ENCODE measurements at places on chromosomes 5 and 9.

- DNase-seq: no peak
Measured at GRCh38 chr5:133150909-133151544, 99.2 kb downstream of the HSPA4 start.

- no peak for DNase-seq
Measured at GRCh38 chr9:94581728-94582127, 11.9 kb downstream of the FBP2 start.

GRCh38 chr5:83972236-83972635, 251.6 kb upstream of the HAPLN1 start:
- no peak for DNase-seq

GRCh38 chr5:959581-960531, 48.7 kb upstream of the NKD2 start:
- DNase-seq: no peak

DNA sequence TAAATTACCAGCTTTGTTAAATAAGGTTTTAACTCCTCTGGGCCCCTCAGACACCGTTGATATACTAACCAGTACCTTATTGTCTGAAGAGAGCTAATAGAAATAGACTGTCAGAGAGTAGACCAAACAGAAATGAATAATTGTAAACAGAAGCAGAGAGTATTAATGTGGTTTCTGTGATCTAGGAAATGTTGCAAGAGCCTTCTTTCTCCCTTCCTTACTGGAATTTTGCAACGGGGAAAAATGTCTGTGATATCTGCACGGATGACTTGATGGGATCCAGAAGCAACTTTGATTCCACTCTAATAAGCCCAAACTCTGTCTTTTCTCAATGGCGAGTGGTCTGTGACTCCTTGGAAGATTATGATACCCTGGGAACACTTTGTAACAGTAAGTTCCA, 5.1 kb downstream of the TYRP1 start:
- DNase-seq: no peak

DNA sequence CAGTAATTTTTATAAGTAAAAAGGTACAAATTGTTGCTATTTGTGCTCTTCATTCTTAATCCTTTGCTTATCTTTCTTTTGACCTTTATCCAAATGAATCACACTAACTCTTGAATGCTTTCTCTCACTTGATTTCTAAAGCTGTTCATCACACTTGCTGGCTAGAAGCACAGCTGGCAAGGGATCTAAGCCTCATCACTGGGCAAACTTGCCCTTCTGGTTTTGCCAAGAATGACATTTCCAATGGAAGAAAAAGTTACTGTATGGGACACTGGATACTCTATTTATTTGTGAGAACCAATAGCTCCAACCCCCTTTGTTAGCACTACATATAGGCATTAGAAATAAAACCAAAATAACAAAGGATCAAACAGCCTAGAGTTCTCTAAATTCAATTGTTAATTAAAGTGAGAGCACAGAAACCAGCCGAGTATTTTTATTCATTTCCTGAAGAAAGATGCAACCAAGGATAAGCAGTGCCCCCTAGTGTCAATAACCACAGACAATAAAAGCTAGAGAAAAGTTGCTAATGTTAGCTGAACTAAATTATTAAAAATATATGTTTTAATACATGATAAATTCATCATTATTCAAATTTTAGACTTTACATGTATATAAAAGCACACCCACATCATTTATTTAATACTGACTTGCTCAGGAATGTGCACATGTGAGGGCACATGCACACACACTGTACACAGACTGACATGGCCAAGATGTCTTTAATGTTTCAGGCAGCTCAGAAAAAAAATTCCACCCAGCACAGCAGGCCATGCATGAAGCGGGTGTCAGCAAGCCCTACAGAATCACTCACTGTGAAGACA, 59.8 kb upstream of the POU5F2 start:
- DNase-seq: peak; percentile 37

DNA sequence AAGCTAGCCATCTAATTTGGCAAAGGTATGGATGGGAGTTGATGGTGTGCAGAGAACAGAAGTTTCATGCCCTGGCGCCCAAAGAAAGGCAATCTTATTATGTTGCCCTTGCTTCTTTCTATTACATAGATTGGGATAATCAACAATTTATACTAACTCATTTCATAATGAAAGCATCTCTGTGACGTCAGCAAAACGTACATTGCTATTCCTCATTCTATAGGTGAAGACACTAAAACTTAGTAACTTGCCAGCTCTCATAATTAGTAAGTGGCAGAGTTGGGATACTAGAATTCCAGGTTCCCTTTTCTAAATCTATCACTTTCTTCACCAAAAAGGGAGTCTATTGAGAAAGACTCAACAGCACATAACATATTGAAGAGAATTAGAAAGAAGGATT, 374.8 kb downstream of the NR2F1-AS1 start:
- no peak for DNase-seq

- no peak for DNase-seq
Measured at GRCh38 chr9:136577941-136578625, 32.2 kb upstream of the NOTCH1 start.

- no peak for DNase-seq
Measured at GRCh38 chr5:149935431-149935901, 9.1 kb downstream of the PDE6A start.

DNA sequence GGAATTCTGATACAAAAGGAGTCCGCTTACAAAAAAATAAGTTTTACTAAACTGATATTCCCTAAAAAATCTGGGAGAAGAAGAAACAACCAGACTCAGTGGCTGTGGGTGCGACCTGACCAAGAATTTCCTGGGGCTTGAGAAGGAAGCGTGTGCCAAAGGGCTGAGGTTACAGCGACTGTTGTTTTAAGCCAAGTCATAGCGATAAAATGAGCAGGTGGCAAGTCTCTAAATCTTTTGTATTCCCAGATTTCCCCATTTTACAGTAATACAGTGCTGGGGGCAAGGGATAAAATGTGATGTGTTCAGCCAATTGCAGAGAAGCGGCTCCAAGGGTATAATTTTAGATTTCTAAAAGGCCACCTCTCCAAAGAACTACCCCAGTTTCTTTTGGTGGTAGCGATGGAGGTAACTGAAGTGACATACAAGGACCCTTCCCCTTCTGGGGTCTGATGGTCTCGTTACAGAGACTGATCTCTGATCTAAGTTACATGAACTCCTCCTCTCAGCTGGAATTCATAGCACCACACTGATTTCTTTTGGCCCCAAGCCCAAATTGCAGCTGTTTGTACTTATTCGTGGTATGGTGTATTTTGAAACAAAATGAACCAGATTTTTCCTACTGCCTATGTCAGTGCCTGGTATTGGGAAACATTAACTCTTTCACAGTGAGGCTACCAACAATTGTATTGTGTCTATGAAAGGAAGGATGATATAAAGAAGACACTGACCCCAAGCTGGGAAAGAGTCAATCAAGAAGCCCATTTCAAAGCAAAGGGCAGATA, 41.6 kb downstream of the LPAR1 start:
- DNase-seq: no peak

GRCh38 chr5:151675611-151676313, 11.0 kb downstream of the SPARC start:
- no peak for DNase-seq

GRCh38 chr9:93575796-93576257, 557 bp upstream of the PHF2 start:
- no peak for DNase-seq

DNA sequence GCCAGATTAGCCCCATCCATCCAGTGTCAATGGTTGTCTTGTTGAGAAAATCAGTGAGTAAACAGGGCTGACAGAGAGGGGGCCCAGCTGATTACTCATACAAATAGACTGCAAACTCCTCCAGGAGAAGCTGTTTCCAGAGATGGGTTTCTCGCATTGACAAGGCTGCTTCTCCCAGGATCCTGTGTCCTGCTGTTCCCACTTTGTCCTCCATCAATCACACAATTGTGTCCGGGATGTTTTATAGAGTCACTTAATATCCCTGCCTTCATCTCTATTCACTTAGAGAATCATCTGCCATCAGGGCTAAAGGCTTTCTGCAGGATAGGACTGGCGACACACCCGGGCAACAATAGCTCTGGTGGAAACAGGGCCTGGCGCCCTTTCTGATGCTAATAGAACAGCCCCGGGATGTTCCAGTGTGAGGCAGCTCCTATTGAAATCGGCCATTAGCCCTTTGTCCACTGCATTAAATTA, 71.7 kb upstream of the TBCA start:
- peak; percentile 66 for DNase-seq

DNA sequence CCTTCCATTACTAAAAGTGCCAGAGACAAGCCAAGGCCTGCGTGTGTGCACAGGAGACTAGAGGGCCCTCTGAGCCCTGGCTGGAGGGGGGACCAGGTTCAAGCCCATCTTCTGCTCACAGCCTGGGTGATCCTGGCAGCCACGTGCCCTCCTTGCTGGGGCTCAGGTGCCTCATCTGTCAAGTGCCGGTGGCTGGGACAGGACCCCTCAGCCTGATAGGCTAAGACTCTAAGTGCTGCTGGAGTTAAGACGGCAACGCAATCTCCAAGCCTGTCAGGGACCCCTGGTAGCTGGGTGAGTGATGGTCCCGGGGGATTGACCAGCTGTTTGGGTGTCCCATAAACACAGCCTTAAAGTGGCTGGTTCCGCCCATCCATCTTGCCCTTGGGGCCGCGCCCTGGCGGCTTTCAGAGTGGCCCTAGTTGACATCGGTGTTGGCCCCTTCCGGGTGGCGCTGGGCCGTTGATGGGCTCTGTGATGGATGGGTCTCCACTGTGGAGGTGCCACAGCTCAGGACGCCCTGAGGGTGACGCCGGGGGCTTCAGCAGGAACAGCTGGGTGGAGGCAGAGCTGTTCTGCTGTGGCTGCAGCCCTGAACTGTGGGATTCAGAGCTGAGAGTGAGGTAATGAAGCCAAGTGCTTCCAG, 136.2 kb downstream of the BARX1 start:
- DNase-seq: no peak

- DNase-seq: peak; percentile 78
Measured at GRCh38 chr9:9790216-9790872, 822.5 kb downstream of the PTPRD start.

DNA sequence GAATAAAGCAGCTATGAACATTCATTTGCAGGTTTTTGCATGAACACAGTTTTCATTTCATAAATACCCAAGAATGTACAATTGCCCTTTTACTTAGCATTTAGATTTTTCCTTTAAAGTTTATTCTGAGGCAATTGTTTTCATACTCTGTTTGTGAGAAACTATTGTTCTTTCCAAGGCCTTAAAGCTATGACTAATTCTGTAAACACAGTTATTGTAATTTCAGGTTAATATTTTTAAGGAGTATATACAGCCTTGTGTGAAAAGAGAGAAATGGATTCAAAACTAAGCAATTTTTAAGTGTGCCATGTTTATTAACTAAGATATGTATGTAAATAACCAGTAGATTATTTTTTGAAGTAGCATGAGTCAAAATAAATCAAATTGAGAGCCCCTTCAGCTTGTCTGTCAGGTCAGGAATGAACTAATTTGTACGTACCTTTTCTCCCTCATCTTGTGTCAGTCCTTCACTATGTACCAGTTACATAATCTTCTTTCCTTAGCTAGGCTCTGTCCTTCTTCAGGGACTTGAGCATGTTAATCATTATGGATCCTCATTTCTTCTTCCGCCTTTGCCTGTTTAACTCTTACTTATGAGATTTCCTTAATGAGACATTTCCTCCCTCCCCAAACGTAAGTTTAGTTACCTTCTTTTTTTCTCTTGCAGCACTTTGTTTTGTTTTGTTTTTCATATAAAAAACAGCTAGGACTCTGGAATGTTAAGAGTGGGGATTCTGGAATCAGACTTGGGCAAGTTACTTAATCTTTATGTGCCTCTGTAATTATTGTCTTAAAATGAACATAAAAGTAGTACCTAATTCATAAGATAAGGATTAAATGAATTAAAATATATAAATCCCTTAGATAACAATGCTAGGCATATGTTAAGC, 63.6 kb downstream of the NIPBL start:
- DNase-seq: no peak

DNA sequence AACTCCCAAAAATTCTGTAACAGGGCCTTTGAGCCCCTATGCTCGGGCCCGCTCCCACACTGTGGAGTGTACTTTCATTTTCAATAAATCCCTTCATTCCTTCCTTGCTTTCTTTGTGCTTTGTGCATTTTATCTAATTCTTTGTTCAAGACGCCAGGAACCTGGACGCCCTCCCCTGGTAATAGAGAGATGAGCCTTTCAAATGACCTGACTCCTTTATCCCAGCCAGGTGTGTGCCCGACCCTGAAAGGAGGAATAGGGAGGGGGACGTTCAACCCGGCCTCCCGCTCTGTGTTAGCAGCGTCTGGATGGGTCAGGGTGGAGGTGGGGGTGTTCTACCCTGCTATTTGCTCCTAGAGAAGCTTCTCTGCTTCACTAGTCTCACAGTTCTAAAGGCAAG, 53.9 kb downstream of the FXN start:
- DNase-seq: no peak

- no peak for DNase-seq
Measured at GRCh38 chr5:29148073-29148472, 2045.4 kb upstream of the CDH6 start.

DNA sequence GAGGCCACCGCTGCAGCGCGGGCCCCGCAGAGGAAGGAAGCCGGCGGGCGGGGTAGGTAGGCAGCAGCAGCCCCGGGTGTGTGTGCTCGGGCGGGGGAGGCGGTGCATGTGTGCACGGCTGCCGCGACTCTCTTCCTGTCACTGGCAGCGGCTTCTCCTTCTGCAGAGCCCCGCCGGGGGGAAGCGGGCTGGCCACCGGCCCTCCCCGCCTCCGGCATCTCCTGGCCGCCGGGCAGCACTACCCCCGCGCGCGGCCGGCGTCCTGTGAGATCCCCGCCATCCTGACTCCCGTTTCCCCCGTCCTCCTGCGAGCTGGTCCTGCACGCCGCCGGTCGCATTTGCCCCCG, 315 bp downstream of the PIK3R1 start:
- no peak for DNase-seq

DNA sequence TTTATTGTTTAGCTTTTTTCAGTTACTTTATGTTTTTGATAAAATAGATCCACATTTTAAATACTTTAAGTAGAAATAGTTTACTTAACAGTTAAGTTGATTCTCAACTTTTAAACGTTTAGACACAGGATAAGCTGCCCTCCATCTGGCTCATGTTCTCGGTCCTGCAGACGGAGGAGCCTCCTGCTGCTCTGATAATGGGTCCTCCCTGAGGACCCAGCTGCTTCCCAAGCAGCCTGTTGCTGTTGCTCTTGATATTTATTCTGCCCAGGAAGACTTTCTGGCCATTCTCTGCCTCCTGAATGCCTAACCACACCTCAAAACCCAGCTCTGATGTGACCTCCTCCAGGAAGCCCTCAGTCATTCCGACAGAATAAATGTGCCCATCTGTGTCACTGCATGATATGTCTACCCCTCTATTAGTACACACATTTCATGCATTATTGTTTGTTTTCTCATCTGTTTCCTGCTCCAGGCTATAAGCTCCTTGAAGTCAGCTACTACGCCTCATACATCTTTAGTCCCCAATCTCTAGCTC, 267.2 kb upstream of the MSX2 start:
- no peak for DNase-seq

DNA sequence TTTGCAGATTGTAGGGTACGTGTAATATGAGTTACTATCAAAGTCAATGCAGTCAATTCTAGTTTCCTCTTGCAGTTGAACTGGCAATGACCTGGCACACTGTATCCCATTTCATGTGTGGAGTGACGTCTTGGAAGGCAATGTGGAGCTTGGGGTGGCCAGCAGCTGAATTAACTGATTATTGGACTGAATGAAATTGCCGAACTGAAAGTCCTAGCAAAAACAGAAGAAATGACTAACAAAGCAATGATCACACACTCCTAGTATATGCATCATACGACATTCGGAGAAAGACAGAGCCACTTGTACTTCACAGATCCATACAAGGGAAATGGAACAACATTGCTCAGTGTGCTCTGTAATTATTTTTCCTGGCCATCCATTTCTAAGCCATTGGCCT, 259.1 kb upstream of the DAPK1 start:
- no peak for DNase-seq
